ENCODE measurements at places on chromosomes 5 and 9.

DNA sequence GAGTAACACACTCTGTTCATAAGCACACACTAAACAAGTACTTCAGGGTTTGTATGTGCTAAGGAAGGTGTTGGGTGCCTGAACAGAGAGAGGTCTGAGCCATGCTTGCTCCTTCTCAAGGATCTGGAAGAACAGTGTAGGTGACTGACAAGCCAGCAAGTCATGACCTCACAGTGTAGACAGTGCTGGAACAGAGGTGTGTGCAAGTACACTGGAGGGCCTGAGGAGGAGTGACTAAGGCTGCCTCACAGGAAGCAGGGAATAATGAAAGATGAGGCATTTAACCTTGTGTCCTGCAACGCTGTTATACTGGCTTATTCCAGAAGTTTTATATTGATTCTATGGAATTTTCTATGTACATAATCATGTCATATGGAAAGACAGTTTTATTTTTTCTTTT, 83.9 kb downstream of the TMEM174 start:
- DNase-seq, result no peak

GRCh38 chr5:172999372-172999973, 15.9 kb downstream of the ATP6V0E1 start:
- DNase-seq, result no peak

- DNase-seq, result no peak
Observed at GRCh38 chr5:145975001-145975360, 38.6 kb downstream of the SH3RF2 start.

GRCh38 chr9:738209-738915, 103.1 kb upstream of the DMRT1 start:
- DNase-seq, result no peak

- DNase-seq, result peak; percentile 1
Observed at GRCh38 chr5:177434942-177435738, 8.7 kb downstream of the GRK6 start.

GRCh38 chr9:94270009-94270408, 10.9 kb downstream of the ZNF169 start:
- DNase-seq, result no peak

DNA sequence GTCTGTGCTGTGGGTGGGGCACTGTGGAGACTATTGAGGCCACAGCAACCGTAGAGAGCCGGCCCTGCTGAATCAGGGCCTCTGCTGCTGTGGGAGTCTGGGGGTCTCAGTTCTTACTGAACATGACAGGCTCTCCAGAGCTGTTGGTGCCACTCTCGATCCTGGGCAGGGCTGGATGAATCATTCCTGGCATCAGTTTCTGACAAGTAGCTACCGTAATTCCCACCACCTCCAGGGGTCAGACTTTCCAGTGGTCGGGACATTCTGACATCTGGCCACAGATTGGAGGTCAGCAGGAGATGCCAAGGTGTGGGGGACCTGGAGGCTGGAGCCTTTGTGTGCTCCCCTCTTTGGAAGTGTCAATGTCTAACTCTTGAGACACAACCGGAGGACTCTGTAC, 188.4 kb downstream of the IRX2 start:
- no peak for DNase-seq

DNA sequence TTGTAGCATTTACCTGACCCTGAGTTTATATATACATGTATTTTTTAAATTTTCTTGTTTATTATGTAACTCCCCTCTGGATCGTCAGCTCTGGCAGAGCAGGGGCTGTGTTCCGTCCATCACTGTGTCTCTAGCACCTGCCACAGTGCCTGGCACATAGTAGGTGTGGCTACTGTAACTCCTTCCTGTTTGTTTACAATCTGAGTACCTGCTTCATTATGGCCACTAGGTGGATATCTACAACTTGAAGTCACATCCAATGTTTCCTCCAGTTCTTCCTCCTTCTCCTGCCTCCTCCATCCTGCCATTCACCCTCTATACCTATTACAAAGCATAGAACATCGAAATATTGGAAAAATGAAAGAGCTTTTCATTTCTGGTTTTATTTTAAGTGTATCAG, 14.2 kb upstream of the PPP1R2B start:
- DNase-seq, result no peak

- DNase-seq, result no peak
Observed at GRCh38 chr9:87087197-87087596, 139.9 kb upstream of the GAS1 start.

DNA sequence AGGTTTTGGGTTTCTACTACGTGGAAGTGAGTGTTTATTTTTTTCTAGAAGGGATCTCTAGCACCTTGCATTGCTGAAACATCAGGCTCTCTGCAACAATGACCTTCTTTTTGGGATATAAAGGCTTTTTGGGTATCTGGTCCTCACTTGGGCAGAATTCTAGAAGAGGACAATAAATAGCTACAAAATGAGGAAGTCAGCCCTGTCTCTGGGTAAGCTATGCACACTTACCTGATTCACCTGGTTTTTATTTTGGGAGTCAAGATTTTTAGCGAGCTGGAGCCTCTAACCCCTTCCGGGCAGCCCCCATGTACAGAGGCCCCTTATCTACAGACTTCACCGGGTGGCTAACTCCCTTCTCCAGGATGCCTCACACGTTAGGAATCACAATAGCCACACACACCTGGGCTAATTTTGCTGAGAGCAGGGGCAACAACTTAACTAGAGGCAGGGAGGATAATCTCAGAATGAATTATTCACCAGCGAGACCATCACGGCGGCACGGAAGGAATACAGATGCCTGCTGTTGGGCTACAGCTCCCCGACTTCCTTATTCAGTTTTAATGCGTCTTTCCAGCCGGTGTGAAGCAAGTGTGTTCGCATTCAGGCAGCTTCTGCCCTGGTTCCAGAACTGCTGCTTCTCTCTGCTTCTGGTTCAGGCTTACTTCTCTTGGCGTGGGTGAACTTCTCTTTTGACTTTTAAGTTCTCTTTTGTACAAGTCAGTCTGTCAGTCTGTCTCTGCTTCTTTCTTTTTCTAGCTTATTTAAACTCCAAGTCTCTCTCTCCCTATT, 341.0 kb upstream of the PANK3 start:
- no peak for DNase-seq

DNA sequence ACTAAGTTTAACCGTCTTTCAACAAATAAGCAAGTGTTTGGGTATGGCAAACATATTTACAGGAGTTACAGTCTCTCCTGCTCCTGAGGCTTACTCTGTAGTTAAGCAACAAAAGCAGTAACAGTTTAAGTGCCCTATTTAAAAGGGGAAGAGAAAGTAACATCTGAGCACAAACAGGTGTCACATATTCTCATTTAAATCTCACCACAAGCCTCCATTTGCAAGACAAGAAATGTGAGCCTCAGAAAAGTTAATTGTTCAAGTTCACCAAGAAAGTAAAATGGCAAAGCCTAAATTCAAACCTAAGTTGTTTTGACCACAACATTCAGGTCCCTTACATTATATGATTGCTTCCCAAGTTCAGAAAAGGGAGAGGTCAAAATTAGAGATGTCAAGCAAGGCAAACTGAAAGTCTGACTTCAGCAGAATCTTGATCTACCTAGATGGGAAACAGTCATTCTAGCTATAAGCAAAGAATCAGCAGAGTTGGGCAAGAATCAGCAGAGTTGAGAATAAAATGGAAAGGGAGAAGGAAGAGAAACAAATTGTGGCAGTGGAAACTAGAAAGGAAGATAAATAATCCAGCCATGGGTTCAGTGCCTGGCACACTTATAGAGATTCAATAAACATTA, 93.4 kb downstream of the STRBP start:
- no peak for DNase-seq

DNA sequence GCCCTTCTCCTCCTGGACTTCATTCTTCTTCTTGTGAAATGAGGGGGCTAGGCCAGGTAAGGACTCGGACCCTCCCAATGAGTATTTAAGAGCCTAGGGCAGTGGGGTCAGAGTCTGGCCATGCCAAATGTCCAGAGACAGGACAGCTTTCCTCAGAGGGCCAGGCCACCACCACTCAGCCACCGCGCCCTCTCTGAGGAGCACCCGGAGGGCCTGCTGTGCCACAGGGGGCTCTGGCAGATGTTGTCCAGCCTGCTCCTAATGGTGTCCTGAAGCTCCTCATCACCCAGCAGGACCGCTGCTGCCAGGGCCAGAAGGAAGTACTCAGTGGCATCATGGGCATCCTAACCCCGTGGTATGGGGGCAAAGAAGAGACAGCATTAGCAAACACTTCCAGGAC, 58.3 kb downstream of the SH3TC2 start:
- DNase-seq, result no peak

GRCh38 chr9:78695519-78695918, 398.6 kb downstream of the PSAT1 start:
- DNase-seq, result no peak

GRCh38 chr5:103177543-103177942, 57.4 kb downstream of the PPIP5K2 start:
- no peak for DNase-seq

GRCh38 chr9:79559495-79560181, 12.1 kb upstream of the TLE4 start:
- DNase-seq, result no peak

GRCh38 chr9:13270734-13271133, 8.8 kb downstream of the MPDZ start:
- DNase-seq, result no peak

DNA sequence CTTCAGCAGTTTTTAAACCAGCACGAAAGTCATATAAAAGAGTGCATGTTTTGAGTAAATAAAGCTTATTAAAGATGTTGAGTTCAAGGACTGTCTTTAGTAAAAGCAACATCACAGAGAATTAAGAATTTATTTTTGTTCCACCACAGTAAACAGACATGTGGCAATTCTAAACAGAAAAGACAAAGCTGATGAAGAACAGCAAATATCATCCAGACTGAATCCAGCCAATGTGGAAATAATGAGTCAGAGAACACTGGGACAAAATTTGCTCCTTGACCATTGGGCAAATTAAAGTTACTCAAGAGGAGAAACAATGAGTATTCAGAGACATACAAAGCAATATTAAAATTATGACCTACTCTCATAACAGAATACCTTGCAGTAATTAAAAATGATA, 28.8 kb downstream of the OR2K2 start:
- no peak for DNase-seq

DNA sequence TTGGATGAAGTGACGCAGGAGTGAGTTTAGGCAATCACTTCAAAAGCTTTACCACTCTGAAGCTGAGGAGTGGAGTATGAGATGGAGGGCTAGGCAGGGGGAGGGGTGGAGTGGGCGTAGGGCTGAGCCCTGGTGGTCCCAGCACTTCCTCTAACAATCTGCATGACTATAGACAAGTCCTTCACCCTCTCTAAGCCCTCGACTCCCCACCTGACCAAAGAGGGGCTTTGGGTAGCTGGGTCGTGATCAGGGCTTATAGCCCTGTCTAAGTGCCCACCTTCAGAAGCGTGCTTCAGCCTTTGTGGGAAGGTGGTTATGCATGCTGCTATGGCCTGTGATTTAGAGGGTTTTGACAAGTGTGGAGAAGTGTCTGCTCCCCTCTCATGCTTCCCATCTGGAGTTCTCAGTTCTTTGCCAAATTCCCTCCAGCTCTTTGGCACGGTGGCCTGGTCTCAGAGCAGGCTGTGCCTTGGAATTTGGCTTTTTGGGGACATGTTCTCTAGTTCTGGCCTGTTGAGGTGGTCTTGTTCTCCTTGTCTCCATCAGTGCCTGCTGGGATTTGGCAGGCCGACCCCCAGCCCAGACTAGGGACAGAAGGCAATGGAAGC, 53.0 kb downstream of the ACTBL2 start:
- DNase-seq, result no peak

DNA sequence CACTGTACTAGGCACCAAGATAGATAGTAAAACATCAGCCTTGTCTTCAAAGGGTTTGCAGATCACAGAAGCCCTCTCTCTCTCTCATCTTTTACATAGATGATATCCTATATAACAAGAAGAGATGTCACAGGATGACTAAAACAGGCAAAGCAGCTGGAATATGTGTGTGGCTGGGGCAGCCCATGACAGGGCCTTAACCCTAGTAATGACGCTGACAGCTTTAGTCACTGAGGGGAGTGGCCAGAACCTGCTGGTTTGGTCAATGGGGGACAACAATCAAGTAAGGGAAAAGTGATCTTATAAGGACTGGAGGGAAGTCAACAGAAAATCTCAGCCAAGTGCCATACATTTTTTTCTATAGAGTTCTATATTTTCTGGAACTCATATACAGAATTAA, 41.9 kb upstream of the RIC1 start:
- DNase-seq, result peak; percentile 81

DNA sequence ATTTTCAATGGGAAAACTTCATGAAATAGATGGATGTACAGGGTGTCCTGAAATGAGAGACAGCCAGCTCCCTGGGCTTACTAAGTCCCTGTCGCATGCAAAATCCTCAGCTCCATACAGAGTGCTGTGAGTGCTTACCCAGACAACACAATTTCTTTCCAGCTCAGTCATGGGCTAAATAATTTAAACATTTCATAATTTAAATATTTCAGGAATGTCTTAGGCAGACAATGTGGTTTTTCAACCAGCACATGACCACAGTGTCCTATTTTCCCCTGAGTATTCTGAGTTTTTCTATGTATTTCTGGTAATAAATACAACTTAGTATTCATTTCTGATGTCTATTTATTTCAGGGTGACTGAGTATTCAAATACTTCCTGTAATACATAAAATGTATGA, 188.5 kb upstream of the SNX2 start:
- no peak for DNase-seq

DNA sequence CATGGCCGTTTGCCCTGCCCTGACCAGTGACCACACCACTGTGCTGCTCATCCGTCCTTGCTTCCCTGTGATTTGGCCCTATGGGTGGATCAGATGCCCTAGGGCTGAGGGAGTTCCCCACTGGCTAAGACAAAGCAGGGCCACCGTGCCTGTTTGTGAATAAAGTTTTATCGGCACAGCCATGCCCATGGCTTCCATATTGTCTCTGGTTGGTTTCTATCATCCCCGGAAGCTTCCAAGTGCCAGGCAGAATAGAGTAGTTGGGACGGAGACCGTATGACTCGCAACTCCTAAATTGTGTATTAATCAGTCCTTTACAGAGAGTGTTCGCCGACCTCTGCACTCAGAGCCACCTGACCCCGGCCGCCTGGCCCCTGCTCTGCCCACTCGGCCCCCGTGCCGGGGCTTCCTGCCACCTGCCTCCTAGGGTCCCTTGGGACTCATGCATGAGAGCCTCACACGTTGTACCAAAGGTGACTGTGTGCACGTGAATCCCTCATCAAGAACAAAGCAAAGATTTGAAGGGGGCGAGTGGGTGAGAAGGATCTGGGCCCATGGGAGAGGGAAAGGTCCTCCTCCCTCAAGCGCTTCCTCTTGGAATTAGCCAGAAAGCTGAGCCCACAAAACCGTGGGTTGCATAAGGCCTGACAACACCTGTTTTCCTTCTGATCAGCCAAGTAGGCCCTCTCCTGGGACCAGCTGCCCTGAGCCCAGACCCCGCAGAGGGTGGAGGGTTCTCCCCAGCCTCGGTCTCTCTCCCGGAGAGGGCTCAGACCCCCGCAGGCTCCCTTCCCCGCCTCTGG, 11.7 kb upstream of the FCN2 start:
- no peak for DNase-seq

GRCh38 chr9:33884856-33885701, 68.1 kb downstream of the UBE2R2 start:
- no peak for DNase-seq

All from stimulated activated CD4-positive, alpha-beta T cell treated with anti-CD3 and anti-CD28 coated beads, Interleukin-1b, Interleukin-23, amount 100 ng/mL, for 48 hours (primary cell).